ENCODE measurements at places on chromosomes 5 and 9.

DNA sequence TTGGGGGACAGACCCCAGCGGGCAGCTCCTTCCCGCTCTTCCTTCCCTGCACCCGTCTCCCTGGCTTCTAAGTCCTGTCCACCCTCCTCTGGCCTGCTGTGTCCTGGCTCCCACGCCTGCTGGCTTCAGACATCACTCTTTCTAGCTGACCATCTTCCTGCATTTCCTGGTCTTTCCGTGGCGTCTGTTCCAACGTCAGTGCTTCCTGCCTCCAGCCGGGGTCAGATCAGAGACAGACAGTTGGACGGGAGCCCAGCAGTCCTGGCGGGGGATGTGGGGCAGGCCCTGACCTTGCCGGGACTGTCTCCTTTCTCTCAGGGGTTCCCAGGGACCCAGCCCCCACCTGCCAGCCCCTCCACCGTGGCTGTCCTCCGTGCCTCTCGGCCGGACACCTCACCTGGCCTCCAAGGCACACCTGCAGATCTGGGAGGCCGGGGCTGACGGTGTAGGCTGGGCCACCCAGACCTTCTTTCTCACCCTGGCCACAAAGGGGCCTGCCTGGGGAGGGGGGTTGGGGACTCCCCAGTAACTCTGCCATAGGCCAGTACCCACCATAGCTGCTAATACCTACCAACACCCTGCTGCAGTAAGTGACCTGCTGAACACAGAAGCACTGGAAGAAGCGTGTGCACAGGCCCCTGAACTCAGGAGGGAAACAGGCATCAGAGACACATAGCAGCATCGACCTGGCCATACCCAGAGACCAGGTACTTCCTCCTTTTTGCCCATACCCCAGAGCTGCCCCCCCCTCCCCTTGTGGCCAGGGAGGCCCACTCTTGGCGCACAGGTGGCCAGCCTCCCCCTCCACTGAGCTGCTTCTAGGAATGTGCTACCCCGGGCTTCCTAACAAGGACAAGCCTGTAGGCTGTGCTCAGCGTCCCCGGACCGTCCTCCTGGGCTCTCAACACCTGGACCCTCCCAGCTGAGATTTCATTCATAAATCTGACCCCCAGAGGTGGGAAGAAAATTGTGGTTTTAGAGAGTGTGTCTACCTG lies 5.1 kb downstream of the NRARP start:
- DNase-seq, result no peak

- no peak for DNase-seq
These were observed 91.6 kb downstream of the CARTPT start for GRCh38 chr5:71810471-71811195.

DNA sequence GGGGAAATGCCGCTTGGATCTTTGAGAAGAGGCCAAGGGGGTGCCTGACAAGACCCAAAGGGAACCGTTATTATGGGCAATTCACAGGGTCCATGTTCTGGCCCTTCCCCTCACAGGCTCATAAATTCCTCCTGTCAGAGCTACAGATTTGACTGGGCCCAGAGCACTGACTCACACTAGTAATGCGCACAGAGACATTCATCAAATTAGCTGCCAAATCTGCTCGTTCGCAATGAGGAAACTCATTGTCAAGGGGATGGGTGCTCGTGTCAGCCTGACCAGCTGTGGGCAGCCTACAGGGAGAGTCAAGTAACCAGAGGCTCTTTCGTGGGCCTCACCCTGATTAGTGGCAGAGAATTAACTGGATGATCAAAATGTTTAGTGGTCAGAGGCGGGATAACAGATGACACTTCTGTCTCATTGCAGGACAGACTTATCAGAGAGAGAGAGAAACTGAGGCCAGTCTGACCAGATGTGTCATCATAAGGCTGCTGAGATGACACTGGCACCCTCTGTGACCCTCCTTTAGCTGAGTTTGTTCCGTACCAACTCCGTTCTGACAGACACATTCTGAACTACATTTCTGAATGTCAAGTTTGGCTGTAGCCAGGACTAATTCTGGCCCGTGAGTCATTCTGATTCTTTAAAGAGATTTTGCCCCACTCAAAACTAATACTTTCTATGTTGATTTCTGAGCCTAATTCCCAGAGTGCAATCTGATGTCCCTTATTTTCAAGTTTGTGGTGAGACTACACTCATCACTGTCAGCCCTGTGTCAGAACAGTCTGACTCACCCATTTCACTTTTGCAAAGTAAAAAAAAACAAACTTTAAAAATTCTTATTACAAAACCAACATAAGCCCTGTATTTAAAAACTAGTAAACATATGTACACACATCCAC lies 377.1 kb downstream of the ACTL7B start:
- DNase-seq, result no peak

- no peak for DNase-seq
These were observed 4.9 kb upstream of the F2R start for GRCh38 chr5:76710991-76711390.

DNA sequence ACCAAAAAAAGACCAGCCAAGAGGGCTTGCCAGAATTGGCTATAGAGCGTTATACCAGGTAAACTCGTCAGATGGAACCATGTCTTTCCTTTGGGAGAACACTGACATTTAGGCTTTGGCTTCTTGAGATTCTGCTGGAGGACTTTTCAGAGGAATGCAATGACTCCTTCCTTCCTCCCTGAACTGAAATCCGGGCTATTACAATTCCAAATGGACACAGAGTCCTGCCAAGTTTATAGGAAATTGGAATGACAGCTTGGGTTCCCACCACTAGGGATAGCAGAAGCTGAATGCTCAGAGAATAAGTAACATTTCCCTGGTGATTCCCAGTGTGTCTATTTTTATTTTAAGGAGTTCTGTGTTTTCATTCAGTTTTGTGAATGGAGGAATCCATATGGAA lies 143.0 kb downstream of the FGF1 start:
- DNase-seq, result no peak

GRCh38 chr9:69499959-69500358 lies 172.2 kb downstream of the APBA1 start:
- DNase-seq, result no peak

DNA sequence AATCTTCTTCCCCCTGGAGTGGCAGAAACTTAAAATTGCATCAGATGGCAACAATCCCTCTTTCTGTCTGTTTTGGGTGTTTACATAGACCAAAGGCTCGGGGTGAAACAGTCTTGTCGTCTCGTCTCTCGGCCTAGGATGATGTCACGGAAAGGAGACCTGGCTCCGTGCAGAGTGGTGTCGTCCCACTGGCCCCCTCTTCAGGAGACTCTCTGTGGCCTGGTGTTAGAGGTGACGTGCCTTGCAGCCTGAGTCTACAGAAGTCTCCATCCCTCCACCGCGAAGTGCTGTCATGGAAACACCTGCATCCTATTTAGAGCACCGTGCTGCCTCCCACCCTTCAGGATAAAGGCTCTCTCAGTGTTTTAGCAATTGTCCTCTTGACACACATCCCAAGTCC lies 409.7 kb downstream of the IRX1 start:
- no peak for DNase-seq

GRCh38 chr5:145960848-145961600 lies 24.6 kb downstream of the SH3RF2 start:
- DNase-seq, result no peak

GRCh38 chr5:62977661-62978060 lies 399.0 kb downstream of the LRRC70 start:
- no peak for DNase-seq

DNA sequence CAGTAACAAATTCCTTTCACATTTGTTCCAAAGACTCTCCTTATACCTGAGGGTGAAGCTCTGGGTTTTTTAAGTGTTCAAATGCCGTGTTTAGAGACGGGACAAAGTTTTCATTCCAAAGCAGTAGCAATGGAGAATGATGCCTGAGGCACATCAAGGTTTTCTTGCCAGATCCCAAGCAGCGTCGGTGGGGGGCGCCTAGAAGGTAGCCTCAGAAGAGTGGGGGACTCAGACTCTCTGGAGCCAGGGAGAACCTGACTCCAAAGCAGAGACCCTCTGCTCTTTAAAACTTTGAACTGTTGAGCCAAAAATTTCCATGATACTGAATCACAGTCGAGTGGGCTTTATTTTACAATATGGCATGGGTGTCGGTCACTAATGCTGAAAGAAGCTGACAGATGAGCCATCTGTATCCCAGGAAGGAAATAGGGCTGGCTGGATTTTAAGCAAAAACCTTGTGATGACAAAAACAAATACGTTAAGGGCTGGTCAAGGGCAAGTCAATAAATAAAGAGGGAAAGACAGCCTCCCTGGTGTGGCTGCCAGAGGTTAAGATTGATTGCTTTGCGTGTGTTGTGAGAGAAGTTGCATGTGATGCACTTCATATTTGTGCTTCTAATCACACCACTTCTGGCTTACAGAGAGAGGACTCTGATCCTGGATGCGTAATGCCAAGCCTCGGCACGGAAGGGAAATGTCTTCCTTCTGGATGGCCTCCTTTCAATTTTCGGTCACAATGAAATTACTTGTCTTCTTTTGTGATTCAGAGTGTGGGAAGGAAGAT lies 161.1 kb upstream of the EFNA5 start:
- DNase-seq, result no peak

GRCh38 chr5:2471152-2471879 lies 280.2 kb downstream of the IRX2 start:
- DNase-seq, result no peak

- DNase-seq, result peak; percentile 27
These were observed 30.7 kb downstream of the EXOC3 start for GRCh38 chr5:473551-474192.

Data from activated CD4-positive, alpha-beta T cell treated with anti-CD3 and anti-CD28 coated beads, Interleukin-2, amount 10 ng/mL, durations not matched to agents 7 days and 5 days (primary cell).